ENCODE measurements at places on chromosomes 12 and 14. TPM values are rescaled to one million over a fixed set of nuclear protein-coding genes. Genes with fewer than 3 reads are reported as not detected.
A peak's percentile ranks its signal among the peaks of the same experiment; 100 is the strongest.

ACSM4 gene
- not detected for total RNA-seq

DNM1L gene
- total RNA-seq = 51.4 TPM

DNA sequence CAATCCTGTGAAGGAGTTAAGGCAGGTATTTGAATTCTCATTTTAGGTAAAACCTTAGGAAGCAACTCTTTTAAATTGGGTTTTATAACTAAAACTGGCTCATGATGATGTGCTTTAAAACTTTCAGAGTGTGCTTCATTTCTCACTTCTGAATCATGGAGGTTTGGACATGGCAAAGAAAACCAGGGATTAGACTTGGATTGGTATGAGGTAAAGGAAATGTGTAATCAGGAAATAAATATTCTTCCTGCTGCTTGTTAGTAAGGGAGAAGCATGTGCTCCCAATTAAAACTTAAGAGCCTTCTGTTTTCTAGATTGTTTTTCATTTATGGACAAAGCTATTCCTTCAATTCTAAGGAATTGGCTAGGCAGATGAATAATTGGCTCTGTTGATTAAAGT is 57.4 kb downstream of the FBXO33 start:
- DNase-seq = peak; percentile 74

GALNT9 gene
- 0.51 TPM for total RNA-seq

- peak; percentile 41 for DNase-seq
These were observed 128.3 kb downstream of the SSPN start for GRCh38 chr12:26323673-26324072.

GRCh38 chr12:83210933-83211332 is 524.2 kb downstream of the TMTC2 start:
- DNase-seq = no peak

TC2N gene
- 0.26 TPM for total RNA-seq

GSC gene
- 0.51 TPM for total RNA-seq

CARMIL3 gene
- total RNA-seq = 0.17 TPM

CLEC9A gene
- not detected for total RNA-seq

GRCh38 chr14:37036669-37037341 is 135.6 kb downstream of the SLC25A21 start:
- peak; percentile 53 for DNase-seq

GRCh38 chr12:5884866-5885265 is 60.2 kb downstream of the ANO2 start:
- DNase-seq = no peak

FLRT2 gene
- 14.5 TPM for total RNA-seq

NKX2-1 gene
- not detected for total RNA-seq

YEATS4 gene
- 11.3 TPM for total RNA-seq

- no peak for DNase-seq
These were observed 148.4 kb upstream of the PLEKHG7 start for GRCh38 chr12:92554158-92555073.

GRCh38 chr14:57492859-57493258 is 798 bp downstream of the CCDC198 start:
- peak; percentile 88 for DNase-seq

DNA sequence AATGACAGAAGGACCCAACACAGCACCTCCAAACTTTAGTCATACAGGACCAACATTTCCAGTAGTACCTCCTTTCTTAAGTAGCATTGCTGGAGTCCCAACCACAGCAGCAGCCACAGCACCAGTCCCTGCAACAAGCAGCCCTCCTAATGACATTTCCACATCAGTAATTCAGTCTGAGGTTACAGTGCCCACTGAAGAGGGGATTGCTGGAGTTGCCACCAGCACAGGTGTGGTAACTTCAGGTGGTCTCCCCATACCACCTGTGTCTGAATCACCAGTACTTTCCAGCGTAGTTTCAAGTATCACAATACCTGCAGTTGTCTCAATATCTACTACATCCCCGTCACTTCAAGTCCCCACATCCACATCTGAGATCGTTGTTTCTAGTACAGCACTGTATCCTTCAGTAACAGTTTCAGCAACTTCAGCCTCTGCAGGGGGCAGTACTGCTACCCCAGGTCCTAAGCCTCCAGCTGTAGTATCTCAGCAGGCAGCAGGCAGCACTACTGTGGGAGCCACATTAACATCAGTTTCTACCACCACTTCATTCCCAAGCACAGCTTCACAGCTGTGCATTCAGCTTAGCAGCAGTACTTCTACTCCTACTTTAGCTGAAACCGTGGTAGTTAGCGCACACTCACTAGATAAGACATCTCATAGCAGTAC is 64.6 kb downstream of the RAD52 start:
- DNase-seq = no peak

DNA sequence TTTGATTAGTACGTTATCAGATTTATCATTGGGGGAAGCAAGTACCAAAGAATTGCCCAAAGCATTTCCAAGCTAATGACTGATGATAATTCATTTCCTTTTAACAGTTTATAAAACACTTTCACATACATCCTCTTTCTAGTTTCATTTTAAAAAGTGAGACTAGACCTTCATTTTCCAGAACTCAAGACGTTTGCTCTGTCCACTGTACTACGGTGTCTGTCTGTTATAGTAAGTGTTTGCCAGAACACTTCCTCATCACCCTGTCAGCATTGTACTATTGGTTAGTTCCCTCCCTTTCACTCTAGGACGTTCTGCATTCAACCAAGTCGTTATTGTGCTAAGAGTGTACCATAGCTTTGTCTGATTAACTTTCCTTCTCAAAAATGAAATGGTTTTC is 81.7 kb upstream of the TMEM263 start:
- no peak for DNase-seq

DNA sequence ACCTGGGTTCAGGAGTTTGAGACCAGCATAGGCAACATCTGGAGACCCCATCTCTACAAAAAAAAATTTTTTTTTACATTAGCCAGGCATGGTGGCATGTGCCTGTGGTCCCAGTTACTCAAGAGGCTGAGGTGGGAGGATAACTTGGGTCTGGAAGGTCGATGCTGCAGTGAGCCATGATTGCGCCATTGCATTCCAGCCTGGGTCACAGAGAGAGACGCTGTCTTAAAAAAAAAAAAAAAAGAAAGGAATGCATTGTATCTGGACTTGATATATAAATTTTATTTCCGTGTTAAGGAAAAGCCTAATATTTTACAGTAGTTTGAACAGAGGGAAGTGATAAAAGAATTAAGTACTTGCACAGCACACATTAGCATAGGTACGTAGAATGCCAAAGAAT is 97.2 kb downstream of the ZC3H14 start:
- DNase-seq = peak; percentile 3

DNA sequence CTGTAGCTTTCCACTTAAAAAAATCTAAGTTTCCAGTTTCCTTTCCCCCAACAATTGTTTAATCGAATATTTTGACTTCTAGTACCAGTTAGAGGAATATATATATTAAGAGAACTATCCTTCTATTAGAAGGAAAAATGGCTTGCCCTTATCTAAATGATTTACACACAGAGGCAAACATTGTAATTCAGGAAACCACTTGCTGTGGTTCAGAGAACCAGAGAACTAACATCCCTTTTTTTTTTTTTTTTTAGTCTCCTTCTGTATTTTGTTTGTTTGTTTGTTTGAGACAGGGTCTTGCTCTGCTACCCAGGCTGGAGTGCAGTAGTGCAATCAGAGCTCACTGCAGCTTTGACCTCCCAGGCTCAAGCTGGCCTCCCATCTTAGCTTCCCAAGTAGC is 746.6 kb downstream of the VRK1 start:
- no peak for DNase-seq

PLD4 gene
- total RNA-seq = 0.17 TPM

- no peak for DNase-seq
These were observed 2.5 kb downstream of the PLEK2 start for GRCh38 chr14:67409461-67409860.

DNA sequence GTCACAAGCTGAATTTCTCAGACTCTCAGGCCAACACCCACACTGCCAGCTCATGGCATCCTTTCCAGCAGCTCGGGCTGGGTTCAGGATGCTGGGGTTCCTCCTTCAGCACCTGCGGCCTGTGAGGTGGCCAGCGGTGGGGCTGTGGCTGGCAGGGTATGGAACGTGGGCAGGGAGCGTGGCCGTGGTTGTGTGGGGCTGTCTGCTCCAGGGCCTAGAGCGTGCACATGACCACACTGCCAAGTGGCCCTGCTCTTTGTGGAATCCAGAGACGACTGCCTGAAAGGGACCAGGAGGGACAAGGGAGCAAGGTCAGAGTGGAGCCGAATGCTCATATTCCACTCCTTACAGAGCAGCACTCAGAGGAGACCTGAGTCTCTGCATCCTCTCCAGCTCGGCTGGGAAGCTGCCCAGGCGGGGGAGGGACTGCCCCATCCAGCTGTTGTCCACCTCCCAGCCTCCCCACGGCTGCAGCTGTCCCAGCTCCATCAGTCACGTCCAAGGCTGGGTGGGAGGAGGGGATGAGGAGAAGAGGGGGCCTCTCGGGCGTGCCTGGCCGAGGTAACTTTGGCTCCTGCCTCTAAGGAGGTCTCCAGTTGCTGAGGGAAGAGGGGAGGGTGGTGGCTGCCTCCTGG is 71.3 kb downstream of the TSPAN9 start:
- no peak for DNase-seq

DNA sequence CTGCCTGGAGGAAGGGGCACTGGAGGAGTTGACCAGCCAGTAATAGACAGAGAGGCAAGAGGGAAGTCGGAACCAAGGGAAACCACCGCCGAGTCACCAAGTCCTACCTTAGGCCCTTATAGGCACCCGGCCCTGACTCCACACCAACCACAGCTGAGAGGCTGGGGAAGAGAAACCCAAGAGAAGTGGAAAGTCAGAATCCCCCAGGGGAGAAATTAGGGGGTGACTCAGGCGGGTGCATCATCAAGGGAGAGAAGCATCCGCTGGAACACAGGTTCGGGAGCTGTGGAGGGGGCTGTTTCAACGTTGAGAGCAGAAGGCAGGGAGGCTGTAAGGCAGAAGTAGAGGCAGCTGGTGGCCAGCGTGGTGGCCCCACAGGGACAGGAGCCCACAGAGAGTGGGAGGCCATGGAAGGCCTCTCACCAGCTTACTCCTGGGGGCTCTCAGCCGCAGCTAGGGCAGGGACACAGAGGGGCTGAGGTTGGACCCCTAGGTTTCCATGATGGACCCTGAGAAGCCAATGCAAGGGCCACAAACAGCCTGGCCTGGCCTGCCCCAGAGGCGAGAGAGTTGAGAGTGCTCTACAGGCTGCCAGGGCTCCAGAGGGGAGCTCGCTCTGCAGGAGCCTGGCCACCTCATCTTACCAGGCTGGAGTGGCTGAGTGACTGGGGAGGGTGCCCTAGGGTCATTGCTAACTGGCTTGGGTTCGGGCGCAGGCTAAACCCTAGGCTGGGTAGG is 1.4 kb upstream of the TRMT61A start:
- DNase-seq = no peak

KIF5A gene
- total RNA-seq = 0.51 TPM

- DNase-seq = no peak
These were observed 28.6 kb upstream of the RND1 start for GRCh38 chr12:48894271-48894670.

DNA sequence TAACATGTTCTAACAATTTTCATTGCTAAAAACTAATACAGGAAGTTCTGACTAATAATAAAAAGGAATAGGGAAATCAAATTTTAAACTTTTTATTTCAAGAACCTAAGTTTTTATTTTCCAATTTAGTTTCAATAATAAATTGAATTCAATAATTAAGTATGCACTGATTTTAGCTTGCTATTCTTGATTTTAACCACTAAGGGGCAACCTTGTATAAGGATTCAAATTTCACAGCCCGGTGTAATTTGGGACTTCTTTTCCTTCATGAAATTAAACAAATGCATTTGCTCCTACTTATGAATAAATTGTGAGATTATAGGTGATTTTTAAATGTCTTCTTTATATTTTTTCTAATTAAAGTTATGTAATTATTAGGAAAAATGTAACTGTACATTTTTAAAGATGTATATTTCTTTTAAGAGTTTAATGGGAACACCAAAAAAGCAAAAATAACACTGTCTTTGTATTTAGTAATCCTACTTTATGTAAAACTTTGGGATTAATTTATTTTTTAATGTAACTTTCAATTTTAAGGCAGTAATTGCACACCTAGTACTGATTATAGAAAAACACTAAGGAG is 241.4 kb upstream of the PDZRN4 start:
- DNase-seq = peak; percentile 58

DNA sequence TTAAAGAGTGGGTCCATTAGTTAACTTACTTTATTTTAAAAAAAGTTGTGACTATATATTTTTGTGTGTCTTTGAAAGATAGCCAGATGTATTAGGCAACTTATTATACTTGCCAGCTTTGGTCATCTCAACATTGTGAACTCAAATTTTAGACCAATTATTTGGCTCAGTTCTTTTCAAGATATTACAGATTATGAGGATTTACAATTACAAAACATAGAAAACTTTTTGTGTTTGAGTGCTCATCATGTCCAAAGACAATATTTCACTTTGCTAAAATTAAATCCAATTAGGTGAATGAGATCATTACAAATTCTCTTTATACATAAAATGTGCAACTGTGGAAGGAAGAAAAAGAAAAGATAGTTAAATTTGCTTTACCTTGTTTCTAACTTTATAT is 18.3 kb upstream of the PDE3A start:
- DNase-seq = peak; percentile 8

KDM2B gene
- 21.6 TPM for total RNA-seq

DNA sequence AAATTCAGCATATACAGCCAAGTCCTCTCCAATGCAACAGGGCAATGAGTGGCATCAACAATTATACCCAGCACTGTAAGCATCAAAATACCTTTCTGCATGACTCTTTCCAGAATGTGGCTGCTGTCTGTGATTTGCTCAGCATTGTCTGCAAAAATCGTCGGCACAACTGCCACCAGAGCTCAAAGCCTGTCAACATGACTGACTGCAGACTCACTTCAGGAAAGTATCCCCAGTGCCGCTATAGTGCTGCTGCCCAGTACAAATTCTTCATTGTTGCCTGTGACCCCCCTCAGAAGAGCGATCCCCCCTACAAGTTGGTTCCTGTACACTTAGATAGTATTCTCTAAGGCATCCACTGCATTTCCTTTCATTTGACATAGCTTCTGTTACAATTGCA is 735 bp downstream of the RNASE6 start:
- no peak for DNase-seq

DNA sequence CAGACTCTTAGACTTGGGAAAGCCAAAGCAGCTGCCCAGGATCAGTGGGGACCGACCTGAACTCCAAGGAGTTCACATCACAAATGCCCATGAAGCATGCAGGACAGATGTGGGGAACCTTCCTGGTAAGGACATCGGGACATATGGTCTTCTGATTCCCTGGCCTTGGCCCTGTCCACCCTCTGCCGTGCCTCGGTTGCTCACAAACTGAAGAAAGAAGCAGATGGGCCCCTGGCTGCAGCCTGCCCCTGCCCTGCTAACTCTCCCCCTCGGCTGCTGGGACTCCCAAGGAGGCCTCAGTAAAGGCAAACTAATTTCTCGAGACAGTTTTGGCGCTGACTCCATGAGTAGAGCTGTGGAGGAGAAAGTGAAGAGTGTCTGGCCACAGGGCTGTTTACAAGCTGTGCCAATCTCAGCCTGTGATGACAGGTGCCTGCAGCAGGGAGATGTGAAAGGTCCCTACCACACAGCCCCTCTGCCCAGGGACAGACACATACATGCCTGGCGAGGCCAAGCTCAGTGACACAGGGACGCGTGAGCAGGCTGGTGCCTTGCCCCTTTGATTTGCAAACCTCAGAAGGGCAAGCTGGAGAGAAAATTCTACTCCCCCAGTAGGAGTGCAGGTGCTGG is 48.6 kb downstream of the ISCA2 start:
- DNase-seq = no peak

MYF5 gene
- total RNA-seq = not detected

- no peak for DNase-seq
These were observed 4.4 kb upstream of the KRT85 start for GRCh38 chr12:52371716-52372115.

GRCh38 chr14:63436286-63437098 is 106.7 kb downstream of the PPP2R5E start:
- DNase-seq = no peak

Data from fibroblast of lung (primary cell).